ENCODE measurements at places on chromosomes 5 and 9. TPM values are rescaled to one million over a fixed set of nuclear protein-coding genes. Genes with fewer than 3 reads are reported as not detected.

The SHC3 gene
- total RNA-seq: 7.7 TPM

The EMB gene
- 11.6 TPM for total RNA-seq

The PRKACG gene
- total RNA-seq: not detected

The COL27A1 gene
- 5.4 TPM for total RNA-seq

- DNase-seq: no peak
- H3K27ac ChIP-seq: no peak overlapping the region
- no peak overlapping the region for H3K4me3 ChIP-seq
- H3K4me1 ChIP-seq: no peaks in the 10 kb centered on the region
- H3K27me3 ChIP-seq: peaks cover 2% of the 10 kb centered on the region
- no peaks in the 10 kb centered on the region for H3K36me3 ChIP-seq
Measured at GRCh38 chr5:138661291-138661960, 86.2 kb upstream of the HSPA9 start.

DNA sequence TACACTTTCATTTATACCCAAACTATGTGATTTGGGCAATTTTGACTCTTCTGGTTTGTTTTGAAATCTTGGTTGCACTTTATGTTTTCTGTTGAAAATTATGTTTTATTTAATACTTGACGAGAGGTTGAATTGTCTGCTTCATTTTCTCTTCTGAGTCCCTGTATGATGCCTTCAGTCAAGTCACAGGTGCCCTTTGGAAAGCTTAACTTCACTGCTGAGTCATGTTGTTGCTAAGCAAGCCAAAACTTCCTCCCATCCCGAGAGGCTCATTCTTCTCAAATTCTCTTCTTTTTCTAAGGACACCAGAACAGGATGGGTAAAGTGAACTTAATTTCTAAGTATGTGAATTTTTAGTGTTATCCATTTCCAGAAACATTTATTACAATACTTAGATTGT, 455.3 kb upstream of the PTGER4 start:
- H3K36me3 ChIP-seq: no peaks in the 10 kb centered on the region
- peak; percentile 58 for DNase-seq
- no peak overlapping the region for H3K4me3 ChIP-seq

Data from fibroblast of lung (primary cell).